ENCODE measurements at places on chromosomes 4 and X. TPM values are rescaled to one million over a fixed set of nuclear protein-coding genes. Genes with fewer than 3 reads are reported as not detected.

DNA sequence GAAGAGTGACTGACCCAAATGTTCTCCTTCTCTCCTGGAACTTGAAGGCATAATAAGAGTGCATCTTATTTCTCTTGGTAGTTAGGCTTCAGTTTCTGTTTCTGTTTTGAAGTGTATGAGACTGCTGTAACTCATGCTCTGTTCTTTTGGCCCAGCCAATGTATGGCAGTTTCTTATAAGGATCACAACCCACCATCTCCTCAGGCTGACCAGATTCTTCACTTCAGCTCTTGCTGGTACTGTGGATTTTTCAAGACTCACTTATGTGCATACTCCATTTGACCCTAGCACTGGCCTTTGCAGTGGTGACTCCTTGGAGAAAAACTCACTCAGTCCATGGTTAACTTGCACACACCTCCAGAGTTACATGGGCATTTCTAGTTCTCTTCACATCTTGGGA is 9.6 kb upstream of the YTHDC1 start:
- H3K27me3 ChIP-seq = no peaks in the 10 kb centered on the region
- H3K4me3 ChIP-seq = no peak overlapping the region
- H3K27ac ChIP-seq = no peak overlapping the region
- H3K4me1 ChIP-seq = no peaks in the 10 kb centered on the region
- DNase-seq = no peak
- H3K36me3 ChIP-seq = no peaks in the 10 kb centered on the region

- H3K4me1 ChIP-seq = peaks cover 63% of the 10 kb centered on the region
- H3K36me3 ChIP-seq = peaks cover 36% of the 10 kb centered on the region
- H3K27ac ChIP-seq = peak overlapping the region; percentile 98
- peak overlapping the region; percentile 90 for H3K4me3 ChIP-seq
- H3K27me3 ChIP-seq = no peaks in the 10 kb centered on the region
Measured at GRCh38 chr4:119299741-119300100, 22.2 kb downstream of the FABP2 start.

GRCh38 chrX:15399962-15400391 is 15.8 kb upstream of the VEGFD start:
- no peaks in the 10 kb centered on the region for H3K27me3 ChIP-seq
- no peaks in the 10 kb centered on the region for H3K36me3 ChIP-seq
- H3K27ac ChIP-seq = no peak overlapping the region
- peaks cover 39% of the 10 kb centered on the region for H3K4me1 ChIP-seq

DNA sequence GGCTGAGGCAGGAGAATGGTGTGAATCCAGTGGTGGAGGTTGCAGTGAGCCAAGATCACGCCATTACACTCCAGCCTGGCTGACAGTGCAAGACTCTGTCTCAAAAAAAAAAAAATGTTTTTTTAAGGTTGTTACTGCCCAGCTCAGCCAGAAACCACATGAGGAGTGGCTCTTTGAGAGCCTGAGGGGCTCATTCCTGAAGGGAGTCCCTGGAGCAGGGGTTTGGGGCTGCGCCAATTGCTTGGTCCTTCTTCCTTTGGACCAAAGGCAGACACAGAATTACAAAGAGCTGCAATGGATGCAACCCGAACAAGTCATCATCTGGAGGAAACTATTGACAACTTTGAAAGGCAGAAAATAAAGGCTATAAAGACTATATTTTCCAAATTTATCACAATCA is 60.6 kb upstream of the WWC2 start:
- H3K27me3 ChIP-seq = peaks cover 41% of the 10 kb centered on the region
- H3K36me3 ChIP-seq = no peaks in the 10 kb centered on the region
- no peak for DNase-seq
- no peak overlapping the region for H3K27ac ChIP-seq
- no peak overlapping the region for H3K4me3 ChIP-seq
- H3K4me1 ChIP-seq = no peaks in the 10 kb centered on the region

DNA sequence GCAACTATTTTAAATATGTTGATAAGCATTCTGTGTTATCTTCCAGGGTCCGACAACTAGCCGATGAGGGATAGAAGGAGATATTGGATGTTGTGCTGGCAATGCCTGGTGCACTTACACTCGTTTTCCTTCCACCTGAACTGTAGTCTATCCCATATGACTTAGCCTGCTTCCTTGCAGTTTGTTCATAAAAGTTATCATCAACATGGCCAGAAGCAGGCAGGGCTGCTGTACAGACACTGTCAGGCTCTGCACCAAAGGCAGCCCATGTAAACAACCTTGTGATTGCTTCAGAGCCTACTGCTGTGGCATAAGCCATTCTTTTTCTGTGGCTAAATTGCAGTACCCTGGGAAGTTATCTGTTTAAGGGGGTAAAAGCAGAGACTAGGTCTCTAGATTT is 1.6 kb downstream of the MAPK10 start:
- no peaks in the 10 kb centered on the region for H3K36me3 ChIP-seq
- H3K4me1 ChIP-seq = peaks cover 18% of the 10 kb centered on the region
- no peak overlapping the region for H3K4me3 ChIP-seq

GRCh38 chr4:163042306-163042705 is 124.4 kb downstream of the NAF1 start:
- DNase-seq = no peak
- H3K4me3 ChIP-seq = no peak overlapping the region
- no peak overlapping the region for H3K27ac ChIP-seq
- H3K4me1 ChIP-seq = no peaks in the 10 kb centered on the region

DNA sequence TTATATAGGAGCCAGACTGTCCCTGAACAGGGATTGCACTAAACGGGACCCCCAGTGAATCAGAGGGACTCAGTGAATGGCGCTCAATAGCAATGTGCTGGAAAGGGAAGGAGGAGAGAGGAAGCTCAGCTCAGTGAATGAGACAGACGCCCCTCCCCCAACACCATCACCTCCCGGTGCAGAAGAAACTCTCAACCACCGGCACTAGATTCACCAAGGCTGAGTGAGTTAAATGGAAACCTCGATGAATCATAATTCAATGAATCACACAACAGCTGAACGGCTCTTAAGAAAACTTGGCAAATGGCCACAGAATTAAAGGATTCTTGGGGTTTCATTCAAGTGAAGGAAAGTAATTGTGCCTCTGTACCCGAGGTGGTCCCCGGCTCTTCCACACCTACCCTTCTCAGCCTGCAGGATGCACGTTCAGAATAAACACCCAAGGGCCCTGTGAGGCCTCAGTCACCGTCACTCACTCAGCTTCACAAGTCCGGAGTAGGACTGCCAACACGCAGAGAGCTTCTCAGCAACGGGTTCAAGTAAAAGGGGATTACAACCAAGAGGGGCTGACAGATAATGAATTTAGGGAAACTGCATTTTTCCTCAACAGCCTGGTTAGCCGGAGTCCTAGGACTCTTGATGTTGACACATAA is 29.3 kb downstream of the CRMP1 start:
- no peak for DNase-seq
- no peaks in the 10 kb centered on the region for H3K36me3 ChIP-seq
- no peaks in the 10 kb centered on the region for H3K4me1 ChIP-seq
- no peak overlapping the region for H3K4me3 ChIP-seq
- H3K27ac ChIP-seq = no peak overlapping the region

GRCh38 chrX:87517571-87518141 is at the start of gene KLHL4:
Gene KLHL4, plus strand, starts transcription at chrX:87517802. Its CDS starts 92 bp downstream, at chrX:87517894.
- H3K4me3 ChIP-seq = peak within 1 kb of the TSS; percentile 61
- H3K4me1 ChIP-seq = no peaks in the 10 kb centered on the region
- no peaks in the 10 kb centered on the region for H3K27me3 ChIP-seq
- H3K27ac ChIP-seq = peak within 1 kb of the TSS; percentile 66
- no peaks in the 10 kb centered on the region for H3K36me3 ChIP-seq

- no peak overlapping the region for H3K4me3 ChIP-seq
- no peaks in the 10 kb centered on the region for H3K4me1 ChIP-seq
- H3K27me3 ChIP-seq = no peaks in the 10 kb centered on the region
- DNase-seq = no peak
- no peak overlapping the region for H3K27ac ChIP-seq
- H3K36me3 ChIP-seq = no peaks in the 10 kb centered on the region
Measured at GRCh38 chrX:22395372-22395771, 122.7 kb downstream of the CBLL2 start.

DNA sequence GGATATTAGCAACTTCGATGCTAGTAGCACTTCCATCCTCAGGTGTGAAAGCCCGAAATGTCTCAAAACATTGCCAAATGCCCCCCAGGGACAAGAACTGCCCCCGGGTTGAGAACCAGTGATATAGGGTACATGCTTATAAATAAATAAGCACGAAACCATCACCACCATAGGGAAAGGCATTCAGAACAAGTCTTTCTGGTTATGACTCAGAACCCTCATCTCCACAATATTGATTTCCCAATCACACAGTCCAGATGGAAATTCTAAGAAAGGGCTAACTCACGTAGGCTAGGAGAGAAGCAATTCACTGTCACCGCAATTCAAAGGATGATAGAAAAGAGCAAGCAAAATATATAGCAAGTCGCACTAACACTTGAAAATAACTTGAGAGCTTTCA is 84.8 kb downstream of the ANOS1 start:
- no peak overlapping the region for H3K4me3 ChIP-seq
- no peak for DNase-seq
- H3K27me3 ChIP-seq = no peaks in the 10 kb centered on the region
- H3K4me1 ChIP-seq = no peaks in the 10 kb centered on the region

DNA sequence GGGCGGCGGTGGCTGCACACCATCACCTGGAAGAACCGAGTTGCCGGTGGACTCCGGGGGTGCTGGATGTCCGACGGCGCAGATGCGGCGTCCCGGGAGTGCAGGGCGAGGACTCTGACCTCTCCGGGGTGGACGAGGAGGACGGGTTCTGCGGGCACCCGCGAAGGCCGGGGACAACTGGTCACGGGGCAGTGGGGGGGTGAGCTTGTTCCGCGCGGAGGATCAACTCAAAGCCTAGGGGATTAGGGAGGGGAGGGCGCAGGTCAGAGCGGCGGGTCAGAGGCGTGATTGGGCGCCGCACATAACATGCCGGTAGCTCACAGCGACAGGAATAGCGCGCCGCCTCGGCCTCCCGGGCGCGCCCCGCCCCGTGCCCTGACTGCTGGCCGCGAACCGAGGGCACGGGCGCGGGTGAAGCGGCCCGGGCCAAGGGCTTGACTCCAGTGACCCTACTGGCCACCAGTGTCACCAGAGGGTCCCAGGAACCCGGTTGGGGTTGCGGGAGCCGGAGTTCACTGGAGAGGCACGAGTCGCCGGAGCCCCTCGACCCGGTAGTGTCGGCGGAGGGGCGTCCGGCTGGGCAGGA is at the start of gene KLHL34:
TSS of gene KLHL34 (minus strand) at position 179 of the 586 bp plus-strand sequence. CDS start 542 bp downstream, outside the sequence.
- no peaks in the 10 kb centered on the region for H3K36me3 ChIP-seq
- peaks cover 26% of the 10 kb centered on the region for H3K27me3 ChIP-seq
- H3K4me3 ChIP-seq = peak within 1 kb of the TSS; percentile 62
- peak within 1 kb of the TSS; percentile 82 for H3K27ac ChIP-seq
- DNase-seq = peak; percentile 24
- H3K4me1 ChIP-seq = no peaks in the 10 kb centered on the region

GRCh38 chrX:144840616-144841015 is 406.7 kb upstream of the SPANXN1 start:
- no peaks in the 10 kb centered on the region for H3K27me3 ChIP-seq
- no peaks in the 10 kb centered on the region for H3K36me3 ChIP-seq
- H3K4me3 ChIP-seq = no peak overlapping the region
- DNase-seq = no peak

DNA sequence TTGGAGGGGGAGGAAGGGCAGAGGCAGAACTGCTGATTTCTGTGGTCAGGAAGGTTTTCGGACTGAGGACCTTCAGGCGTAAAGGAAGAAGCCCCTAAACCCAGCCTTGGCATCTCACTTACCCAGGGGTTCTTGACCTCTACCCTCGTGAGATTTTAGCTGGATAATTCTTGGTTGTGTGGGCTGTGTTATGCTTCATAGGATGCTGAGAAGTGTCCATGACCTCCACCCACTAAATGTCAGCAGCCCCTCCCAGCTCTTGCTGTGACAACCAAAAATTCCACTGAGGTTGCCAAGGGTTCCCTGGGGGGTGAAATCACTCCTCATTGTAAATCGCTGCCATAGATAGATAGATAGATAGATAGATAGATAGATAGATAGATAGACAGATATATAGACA is 5.8 kb upstream of the CRLF2 start:
- peaks cover 8% of the 10 kb centered on the region for H3K27me3 ChIP-seq
- no peak for DNase-seq
- no peaks in the 10 kb centered on the region for H3K4me1 ChIP-seq
- no peaks in the 10 kb centered on the region for H3K36me3 ChIP-seq
- H3K27ac ChIP-seq = no peak overlapping the region
- H3K4me3 ChIP-seq = no peak overlapping the region

- no peak overlapping the region for H3K27ac ChIP-seq
- H3K4me1 ChIP-seq = peaks cover 14% of the 10 kb centered on the region
- H3K4me3 ChIP-seq = no peak overlapping the region
- no peaks in the 10 kb centered on the region for H3K27me3 ChIP-seq
- no peaks in the 10 kb centered on the region for H3K36me3 ChIP-seq
Measured at GRCh38 chr4:155491336-155492120, 114.8 kb upstream of the MAP9 start.

GRCh38 chrX:101485212-101485949 is at the start of gene ARMCX4:
Gene ARMCX4, plus strand, starts transcription at chrX:101485456. Its CDS starts 3,134 bp downstream, at chrX:101488590.
- peak within 1 kb of the TSS; percentile 68 for H3K4me3 ChIP-seq
- H3K27me3 ChIP-seq = no peaks in the 10 kb centered on the region
- H3K27ac ChIP-seq = no peak within 1 kb of the TSS
- H3K36me3 ChIP-seq = no peaks in the 10 kb centered on the region

DNA sequence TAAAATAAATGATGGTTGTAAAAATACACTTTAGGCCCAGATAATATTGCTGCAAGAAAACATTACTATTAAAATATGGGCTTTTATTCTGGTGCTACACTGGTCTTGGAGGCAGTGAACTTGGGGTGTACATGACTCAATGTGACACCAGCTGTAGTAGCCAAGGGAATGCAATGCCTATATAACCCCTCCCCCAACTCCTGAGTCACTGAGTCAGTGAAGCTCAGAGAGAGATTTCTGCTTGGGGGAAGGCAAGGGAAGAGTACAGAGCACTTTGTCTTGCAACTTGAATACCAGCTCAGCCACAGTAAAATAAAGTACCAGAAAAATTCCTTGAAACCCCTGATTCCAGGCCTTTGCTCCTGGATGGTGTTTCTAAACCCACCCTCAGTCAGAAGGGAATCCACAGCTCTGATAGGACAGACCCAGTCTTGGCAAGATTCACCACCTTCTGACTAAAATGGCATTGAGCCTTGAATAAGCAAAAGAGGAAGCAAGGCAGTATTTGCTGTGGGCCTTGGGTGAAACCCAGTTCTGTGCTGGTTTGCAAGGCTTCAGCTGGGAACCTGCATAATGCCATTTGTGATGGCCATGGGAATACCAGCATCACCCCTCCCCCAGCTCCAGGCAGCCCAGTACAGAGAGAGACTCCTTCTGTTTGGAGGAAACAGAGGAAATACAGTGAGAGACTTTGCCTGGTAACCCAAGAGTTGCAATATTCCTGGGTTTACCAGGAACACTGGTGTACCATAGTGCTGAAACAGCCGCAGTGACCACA is 209.9 kb downstream of the IQCM start:
- H3K27ac ChIP-seq = no peak overlapping the region
- DNase-seq = no peak
- H3K27me3 ChIP-seq = no peaks in the 10 kb centered on the region
- no peaks in the 10 kb centered on the region for H3K4me1 ChIP-seq
- H3K4me3 ChIP-seq = no peak overlapping the region

- no peak overlapping the region for H3K27ac ChIP-seq
- no peaks in the 10 kb centered on the region for H3K4me1 ChIP-seq
- H3K4me3 ChIP-seq = no peak overlapping the region
- H3K36me3 ChIP-seq = no peaks in the 10 kb centered on the region
- peaks cover 4% of the 10 kb centered on the region for H3K27me3 ChIP-seq
Measured at GRCh38 chr4:7539659-7540058, 104.9 kb upstream of the PSAPL1 start.

The POU4F2 gene
- not detected for total RNA-seq

The CLIC2 gene
- total RNA-seq = 11.7 TPM

The ART3 gene
- 105 TPM for total RNA-seq

The PPARGC1A gene
- total RNA-seq = 108 TPM

The RS1 gene
- not detected for total RNA-seq

The TAF7L gene
- 0.08 TPM for total RNA-seq

The WDR19 gene
- 10.4 TPM for total RNA-seq

All from left ventricle myocardium inferior (tissue), 1 donor.